ENCODE measurements at places on chromosomes 12 and 14. TPM values are rescaled to one million over a fixed set of nuclear protein-coding genes. Genes with fewer than 3 reads are reported as not detected.

The PIP4P1 gene
- total RNA-seq: 35.2 TPM

The INSM2 gene
- 0.04 TPM for total RNA-seq

The ETNK1 gene
- 26.3 TPM for total RNA-seq

The PGF gene
- 4.9 TPM for total RNA-seq

The TAS2R20 gene
- total RNA-seq: not detected

The WDR89 gene
- total RNA-seq: 8.6 TPM

The OR4E2 gene
- not detected for total RNA-seq

The SLC5A8 gene
- not detected for total RNA-seq

The PTPRQ gene
- total RNA-seq: 0.06 TPM

The COL2A1 gene
- 0.18 TPM for total RNA-seq

The ADCY6 gene
- 12.2 TPM for total RNA-seq

The SVOP gene
- total RNA-seq: not detected

The FOXG1 gene
- total RNA-seq: 0.25 TPM

The SDS gene
- total RNA-seq: 0.31 TPM

The AQP2 gene
- not detected for total RNA-seq

The STXBP6 gene
- total RNA-seq: 2.9 TPM

The SLC7A7 gene
- total RNA-seq: 24.0 TPM

The TAS2R43 gene
- total RNA-seq: not detected

The ACVRL1 gene
- total RNA-seq: 0.11 TPM

The SLC39A9 gene
- 46.7 TPM for total RNA-seq

The PLEKHG7 gene
- not detected for total RNA-seq

The SLC25A47 gene
- total RNA-seq: not detected

The DACT1 gene
- 0.47 TPM for total RNA-seq

The GTF2A1 gene
- 21.9 TPM for total RNA-seq

The SMIM41 gene
- not detected for total RNA-seq

The SPTSSA gene
- 31.2 TPM for total RNA-seq

The ZDHHC22 gene
- total RNA-seq: 0.20 TPM

The MUCL1 gene
- total RNA-seq: not detected

Measured in A549 treated with dexamethasone at 1 μM for 4 hours (cell line).